Right renal pelvis (tissue), 4 donors: ENCODE measurements at places on chromosomes 4 and X. TPM values are rescaled to one million over a fixed set of nuclear protein-coding genes. Genes with fewer than 3 reads are reported as not detected.

Gene SLC6A14
- 0.10 TPM for polyA plus RNA-seq

DNA sequence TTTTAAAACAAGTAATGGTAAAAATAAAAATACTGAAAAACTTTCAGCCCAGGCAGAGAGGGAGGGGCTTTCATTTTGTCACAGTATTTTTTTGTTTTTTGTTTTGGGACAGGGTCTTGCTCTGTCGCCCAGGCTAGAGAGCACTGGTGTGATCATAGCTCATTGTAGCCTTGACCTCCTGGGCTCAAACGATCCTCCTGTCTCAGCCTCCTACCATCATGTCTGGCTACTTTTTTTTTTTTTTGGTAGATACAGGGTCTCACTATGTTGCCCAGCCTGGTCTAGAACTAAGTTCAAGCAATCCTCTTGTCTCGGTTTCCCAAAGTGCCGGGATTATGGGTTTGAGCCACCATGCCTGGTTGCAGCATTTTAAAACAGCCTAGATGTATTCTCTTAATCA, 40.8 kb upstream of the FAT1 start:
- DNase-seq, result no peak

GRCh38 chr4:181991369-181992108, 251.7 kb upstream of the TENM3 start:
- no peak for DNase-seq

DNA sequence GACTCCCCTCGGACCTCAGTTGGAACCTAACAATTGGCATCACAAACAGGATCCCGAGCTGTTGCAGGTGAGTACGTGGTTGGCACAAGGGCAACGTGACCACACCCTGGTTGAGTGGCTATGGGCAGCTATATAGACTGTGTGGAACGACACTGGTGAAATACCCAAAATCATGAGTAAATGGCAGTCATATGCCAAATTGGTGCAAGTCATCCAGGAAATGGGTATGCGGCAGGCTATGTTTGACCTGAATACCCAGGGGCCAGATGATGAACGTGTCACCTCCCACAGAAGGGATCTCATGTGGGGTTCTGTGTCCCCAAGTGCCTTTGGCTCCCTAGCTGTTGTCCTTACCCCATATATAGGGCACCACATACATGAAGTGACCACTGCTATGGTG, 53.2 kb upstream of the CCDC149 start:
- no peak for DNase-seq

GRCh38 chrX:108734426-108734825, 1.9 kb downstream of the IRS4 start:
- DNase-seq, result no peak

- DNase-seq, result no peak
Measured at GRCh38 chr4:7410446-7410845, 24.3 kb downstream of the PSAPL1 start.

GRCh38 chr4:127905029-127905428, 24.3 kb downstream of the PLK4 start:
- DNase-seq, result no peak

DNA sequence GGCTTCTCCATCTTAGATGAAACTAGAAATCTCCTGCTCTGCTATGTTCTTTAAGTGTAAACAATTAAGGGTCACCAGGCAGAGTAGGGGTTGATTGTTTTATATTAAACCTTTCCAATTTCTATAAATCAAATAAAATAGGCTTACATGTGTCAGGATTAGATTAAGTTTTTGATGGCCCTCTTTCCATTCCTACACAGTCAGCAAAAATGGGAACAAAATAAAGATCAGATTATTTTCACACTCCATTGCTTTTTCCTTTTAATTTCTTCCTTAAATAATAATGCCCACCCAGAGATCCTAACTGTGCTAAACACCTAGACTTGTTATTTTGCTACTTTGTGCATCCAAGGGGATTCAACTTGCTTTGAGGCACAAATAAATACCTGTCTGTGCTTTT, 381.4 kb upstream of the MAGEB16 start:
- no peak for DNase-seq

- no peak for DNase-seq
Measured at GRCh38 chr4:52760256-52760655, 9.0 kb upstream of the ERVMER34-1 start.

- DNase-seq, result no peak
Measured at GRCh38 chrX:9324676-9325075, 140.2 kb upstream of the TBL1X start.

- DNase-seq, result no peak
Measured at GRCh38 chrX:118350221-118350620, 4.3 kb downstream of the WDR44 start.

GRCh38 chrX:72128881-72129280, 2.8 kb downstream of the RTL5 start:
- DNase-seq, result no peak

- DNase-seq, result no peak
Measured at GRCh38 chr4:82780752-82781231, 17.8 kb downstream of the SCD5 start.

- no peak for DNase-seq
Measured at GRCh38 chr4:142696334-142697122, 149.6 kb downstream of the INPP4B start.

Gene FHDC1
- polyA plus RNA-seq, result 4.9 TPM

Gene OPN1LW
- not detected for polyA plus RNA-seq

Gene SOX3
- polyA plus RNA-seq, result not detected

Gene CD38
- 0.96 TPM for polyA plus RNA-seq

Gene AFF2
- 4.7 TPM for polyA plus RNA-seq

Gene SOWAHD
- polyA plus RNA-seq, result 0.83 TPM

Gene C4orf51
- not detected for polyA plus RNA-seq

- DNase-seq, result no peak
Measured at GRCh38 chr4:108160741-108161352, 7.9 kb downstream of the LEF1 start.

GRCh38 chr4:175996206-175996605, 69.4 kb upstream of the WDR17 start:
- DNase-seq, result no peak

Gene H2BW2
- polyA plus RNA-seq, result 0.91 TPM

GRCh38 chr4:26529479-26529878, 39.2 kb upstream of the CCKAR start:
- no peak for DNase-seq

Gene CPE
- polyA plus RNA-seq, result 138 TPM

DNA sequence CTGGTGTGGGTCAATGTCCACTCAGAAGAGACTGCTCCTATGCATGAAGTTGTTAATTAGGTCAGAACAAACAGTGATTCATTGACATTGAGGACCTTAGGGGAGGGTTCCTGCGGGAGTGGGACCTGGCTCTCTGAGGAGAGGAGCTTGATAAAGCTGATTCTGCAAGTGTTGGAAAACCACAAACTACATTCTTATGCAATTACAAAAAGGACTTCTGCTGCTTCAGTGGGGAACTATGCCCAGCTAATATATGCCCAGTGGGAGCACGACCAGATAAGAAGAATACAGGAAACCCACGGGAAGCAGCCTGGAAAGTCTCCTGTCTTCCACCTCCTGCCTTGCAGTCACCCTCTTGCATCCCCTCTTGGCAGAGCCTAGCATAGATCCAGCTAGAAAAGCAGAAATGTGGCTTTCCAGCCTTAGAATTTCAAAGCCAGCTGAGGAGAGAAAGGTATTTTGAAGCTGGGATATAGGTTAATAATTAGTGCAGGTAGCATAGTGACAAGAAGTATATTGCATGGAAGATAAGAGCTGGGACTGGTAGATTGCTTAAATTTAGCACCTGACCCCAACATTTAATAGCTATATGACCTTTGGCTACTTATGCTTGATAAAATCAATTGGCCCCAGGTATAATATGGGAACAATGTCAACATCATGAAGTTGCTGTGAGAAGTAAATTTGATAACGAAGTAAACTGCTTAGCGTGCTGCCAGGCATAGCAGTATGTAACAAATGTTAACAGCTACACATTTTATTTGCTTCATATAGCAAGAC, 34.9 kb upstream of the UGT8 start:
- no peak for DNase-seq

GRCh38 chrX:10077425-10078188, 79.2 kb upstream of the CLCN4 start:
- DNase-seq, result no peak

Gene SCD5
- 58.7 TPM for polyA plus RNA-seq

GRCh38 chrX:52031371-52031770, 37.6 kb downstream of the MAGED4B start:
- DNase-seq, result no peak

- no peak for DNase-seq
Measured at GRCh38 chrX:1582686-1583437, 8.5 kb upstream of the AKAP17A start.

DNA sequence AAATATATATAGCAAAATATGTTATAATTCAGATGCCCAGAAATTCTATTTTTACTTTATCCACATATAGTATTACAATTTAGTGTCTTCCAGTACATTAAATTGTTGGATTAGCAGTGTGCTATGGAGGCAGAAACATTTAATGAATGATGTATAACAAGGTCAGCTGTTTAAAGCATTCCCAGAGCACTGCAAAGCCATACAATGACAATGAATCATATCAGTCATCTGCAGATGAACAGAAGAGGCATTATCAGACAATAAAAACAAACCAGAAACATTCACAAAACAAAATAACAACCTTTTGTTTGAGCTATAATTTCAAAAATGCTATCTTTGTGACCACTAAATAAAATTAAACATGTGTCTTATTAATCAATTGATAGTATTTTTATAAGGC, 524.2 kb downstream of the FAT4 start:
- no peak for DNase-seq

- no peak for DNase-seq
Measured at GRCh38 chrX:51614353-51615012, 4.2 kb downstream of the CENPVL3 start.

Gene CDKL5
- 15.1 TPM for polyA plus RNA-seq

GRCh38 chr4:100361336-100361735, 156.5 kb downstream of the EMCN start:
- DNase-seq, result no peak

GRCh38 chr4:22129454-22130029, 181.0 kb upstream of the KCNIP4 start:
- no peak for DNase-seq

DNA sequence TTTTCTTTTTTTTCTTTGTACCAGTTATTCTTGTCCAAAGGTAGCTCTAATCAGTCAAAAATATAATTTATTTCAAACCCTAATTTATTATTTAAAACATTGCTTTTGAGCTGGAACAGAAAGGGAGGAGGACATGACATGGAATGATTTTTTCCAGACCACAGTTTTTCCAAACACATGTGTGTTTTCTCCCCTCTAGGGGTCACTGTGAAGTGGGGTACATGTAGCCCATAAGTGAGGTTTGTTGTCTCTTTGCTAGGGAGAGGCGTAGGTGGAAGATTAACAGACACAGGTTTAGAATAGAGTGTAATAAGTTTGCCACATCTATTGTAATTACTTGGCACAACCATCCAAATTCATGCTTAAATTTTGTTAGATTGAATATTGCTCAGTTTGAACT, 83.0 kb downstream of the TNIP2 start:
- no peak for DNase-seq

DNA sequence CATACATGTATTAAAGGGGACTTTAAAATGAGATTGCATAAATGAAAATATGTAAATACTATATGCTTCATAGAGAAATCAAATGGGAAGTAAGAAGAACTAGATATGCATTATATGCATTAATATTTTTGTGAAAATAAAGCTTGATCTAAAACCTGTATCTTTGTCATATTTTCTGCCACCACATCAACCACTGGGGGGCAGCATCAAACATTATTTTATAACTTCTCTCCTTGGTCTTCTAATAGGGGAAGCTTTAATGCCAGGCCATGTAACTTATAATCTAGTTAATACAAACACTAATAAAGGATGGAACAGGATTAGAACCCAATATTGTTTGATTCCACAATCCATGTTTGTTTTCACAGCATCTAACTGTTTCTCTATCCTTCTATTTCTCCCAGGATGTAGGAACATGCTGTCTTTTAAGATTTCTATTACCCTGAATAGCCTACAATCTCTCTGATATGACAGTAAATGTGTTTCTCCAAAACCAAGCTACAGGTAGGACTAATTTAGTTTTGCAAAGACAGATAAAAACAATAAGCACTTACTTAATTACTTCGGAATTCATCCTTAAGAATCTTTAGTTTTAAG, 10.0 kb downstream of the QRFPR start:
- DNase-seq, result no peak

GRCh38 chrX:84186603-84187532, 1.1 kb downstream of the RPS6KA6 start:
- DNase-seq, result no peak

Gene TNIP3
- 1.8 TPM for polyA plus RNA-seq

DNA sequence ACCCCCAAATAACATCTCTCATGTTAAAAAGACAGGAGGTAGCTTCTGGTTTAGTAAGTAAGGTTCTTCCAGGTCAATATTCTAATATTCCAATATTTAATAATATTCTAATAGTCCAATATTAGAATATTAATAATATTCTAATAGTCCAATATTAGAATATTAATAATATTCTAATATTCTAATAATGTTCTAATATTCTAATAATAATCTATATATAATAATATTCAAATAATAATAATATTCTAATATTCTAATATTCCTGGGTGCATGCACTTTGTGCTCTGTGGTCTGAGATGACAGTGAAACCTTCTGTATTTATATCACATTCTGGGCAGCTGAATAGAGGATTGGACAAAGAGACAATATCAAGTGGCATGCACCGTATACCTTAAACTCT, 96.1 kb downstream of the PCDH10 start:
- no peak for DNase-seq

DNA sequence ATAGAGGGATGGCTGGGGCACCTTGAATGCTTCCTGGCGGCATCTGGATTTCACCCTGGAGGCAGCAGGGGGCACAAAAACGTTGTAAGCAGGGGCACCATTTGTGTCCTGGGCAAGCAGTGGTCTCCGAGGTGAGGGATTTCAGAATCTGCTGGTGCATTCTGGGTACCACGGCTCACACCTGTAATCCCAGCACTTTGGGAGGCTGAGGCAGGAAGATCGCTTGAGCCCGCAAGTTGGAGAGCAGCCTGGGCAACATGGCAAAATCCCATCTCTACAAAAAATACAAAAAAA, 16.8 kb upstream of the TBC1D14 start:
- no peak for DNase-seq

Gene MAGEH1
- polyA plus RNA-seq, result 83.5 TPM

DNA sequence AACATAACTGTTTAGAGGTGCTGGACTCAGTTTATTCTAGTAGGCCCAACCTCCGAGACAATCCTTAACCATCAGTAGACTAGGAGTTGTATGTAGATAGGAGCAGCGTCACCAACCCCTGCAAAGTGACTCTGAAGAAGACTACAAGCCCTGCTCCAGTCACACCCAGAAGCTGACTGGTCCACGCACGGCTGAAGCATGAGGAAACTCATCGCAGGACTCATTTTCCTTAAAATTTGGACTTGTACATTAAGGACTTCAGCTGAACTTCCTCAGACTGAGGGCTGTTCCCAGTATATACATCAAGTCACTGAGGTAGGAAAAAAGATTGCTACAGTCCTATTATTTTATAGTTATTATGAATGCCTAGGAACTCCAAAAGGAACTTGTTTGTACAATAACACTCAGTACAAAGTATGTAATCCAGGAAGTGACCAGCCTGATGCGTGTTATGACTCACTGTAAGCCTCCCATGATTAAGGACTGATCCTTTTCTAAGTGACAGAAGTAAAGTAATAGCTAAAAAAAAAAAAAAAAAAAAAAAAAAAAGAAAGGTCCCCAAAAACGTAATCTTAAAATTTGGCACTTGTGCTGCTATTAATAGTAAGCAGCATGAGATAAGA, 41.6 kb upstream of the UGT2B7 start:
- DNase-seq, result no peak

- DNase-seq, result no peak
Measured at GRCh38 chr4:119785963-119786362, 157.4 kb upstream of the PDE5A start.

- DNase-seq, result no peak
Measured at GRCh38 chr4:76745240-76745639, 152.7 kb downstream of the SOWAHB start.

- no peak for DNase-seq
Measured at GRCh38 chrX:26376037-26376708, 160.2 kb downstream of the MAGEB5 start.
